ENCODE measurements at places on chromosomes 7 and 10.

DNA sequence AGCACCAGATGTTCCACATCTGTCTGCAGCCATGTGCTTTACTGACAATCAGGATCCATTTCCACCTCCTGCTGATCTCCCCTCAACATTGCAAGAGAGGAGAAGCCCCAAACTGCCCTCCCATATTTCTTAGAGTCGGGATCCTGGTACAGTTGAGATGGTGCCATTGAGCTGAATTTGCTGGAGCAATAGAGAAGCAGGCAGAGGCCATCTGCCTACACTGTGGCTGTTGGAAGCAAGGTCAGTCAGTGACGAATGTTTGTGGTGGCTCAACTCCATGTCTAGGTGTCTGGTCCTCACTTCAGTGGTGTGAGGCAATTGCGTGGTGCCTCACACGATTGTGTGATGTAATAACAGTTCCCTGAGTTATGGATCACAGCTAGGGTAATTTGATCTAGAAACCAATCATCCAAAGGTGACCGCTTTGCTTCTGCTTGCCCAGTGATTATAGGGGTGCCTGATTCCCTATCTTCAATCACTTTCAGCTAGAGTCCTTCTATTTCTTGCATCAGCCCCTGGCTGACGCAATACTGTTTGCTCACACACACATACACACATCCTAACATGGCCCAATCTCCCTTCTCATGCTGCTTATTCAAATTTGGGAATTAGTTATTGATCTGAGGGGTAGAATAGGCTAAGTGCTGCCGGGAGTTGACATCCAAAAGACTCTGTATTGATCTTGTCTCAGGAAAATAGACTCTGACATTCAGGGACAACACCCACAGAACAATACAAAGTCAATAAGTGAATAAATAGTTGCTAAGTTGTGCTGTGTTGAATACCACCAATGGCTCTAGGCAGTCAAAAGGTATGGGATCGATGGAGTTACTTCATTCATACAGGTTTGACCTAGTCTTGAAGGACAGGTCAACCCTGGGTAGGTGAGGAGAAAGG is 46.1 kb upstream of the SLC35B4 start:
- no peak for DNase-seq

DNA sequence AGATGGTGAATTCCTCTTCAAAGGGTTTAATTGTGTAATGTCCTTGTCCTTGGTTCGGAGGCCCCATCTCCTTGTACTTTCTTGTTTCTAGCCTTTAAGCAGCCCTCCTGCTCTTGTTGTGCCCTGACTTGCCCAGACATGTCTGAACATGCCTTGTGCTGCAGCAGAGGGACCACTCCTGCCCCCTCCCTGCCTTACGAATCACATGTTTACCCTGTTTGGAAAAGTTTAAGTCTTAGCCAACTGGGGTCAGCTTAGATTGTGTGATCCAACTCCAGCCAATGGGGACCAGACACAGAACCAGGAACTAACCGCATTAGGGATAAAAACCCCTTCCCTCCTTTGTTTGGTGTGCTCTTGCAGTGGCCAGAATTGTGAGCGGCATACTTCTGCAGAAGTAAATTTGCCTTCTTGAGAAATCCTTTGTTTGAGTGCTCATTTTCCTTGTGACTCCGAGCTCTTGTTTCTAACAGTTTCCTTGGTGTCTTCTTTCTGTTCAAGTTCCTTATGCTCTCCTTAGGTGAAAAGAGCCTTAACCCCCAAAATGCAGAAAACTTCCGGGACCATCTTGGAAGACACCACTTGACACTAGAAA is 29.4 kb downstream of the CLRN3 start:
- no peak for DNase-seq

GRCh38 chr10:131652438-131653139 is 248.2 kb upstream of the PPP2R2D start:
- no peak for DNase-seq

GRCh38 chr7:21507627-21508343 is 35.1 kb upstream of the DNAH11 start:
- no peak for DNase-seq

DNA sequence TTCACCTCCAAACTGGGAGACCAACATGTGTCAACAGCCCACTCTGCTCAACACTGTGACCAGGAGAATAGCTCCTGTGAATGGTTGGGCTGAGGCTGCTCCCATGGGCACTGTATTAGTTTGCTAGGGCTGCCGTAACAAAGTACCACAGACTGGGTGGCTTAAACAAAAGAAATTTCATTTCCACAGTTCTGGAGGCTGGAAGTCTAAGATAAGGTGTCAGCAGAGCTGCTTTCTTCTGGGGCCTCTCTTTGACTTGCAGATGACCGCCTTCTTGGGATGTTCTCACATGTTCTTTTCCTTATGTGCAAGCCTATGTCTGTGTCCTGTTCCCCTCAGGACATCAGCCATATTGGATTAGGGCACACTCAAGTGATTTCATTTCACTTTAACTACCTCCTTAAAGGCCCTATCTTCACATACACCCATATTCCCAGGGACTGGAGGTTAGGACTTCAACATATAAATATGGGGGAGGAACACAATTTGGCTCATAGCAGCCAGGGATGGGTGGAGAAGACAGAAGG is 90.3 kb downstream of the CPED1 start:
- no peak for DNase-seq

GRCh38 chr7:94297397-94297838 is 97.3 kb upstream of the COL1A2 start:
- no peak for DNase-seq

DNA sequence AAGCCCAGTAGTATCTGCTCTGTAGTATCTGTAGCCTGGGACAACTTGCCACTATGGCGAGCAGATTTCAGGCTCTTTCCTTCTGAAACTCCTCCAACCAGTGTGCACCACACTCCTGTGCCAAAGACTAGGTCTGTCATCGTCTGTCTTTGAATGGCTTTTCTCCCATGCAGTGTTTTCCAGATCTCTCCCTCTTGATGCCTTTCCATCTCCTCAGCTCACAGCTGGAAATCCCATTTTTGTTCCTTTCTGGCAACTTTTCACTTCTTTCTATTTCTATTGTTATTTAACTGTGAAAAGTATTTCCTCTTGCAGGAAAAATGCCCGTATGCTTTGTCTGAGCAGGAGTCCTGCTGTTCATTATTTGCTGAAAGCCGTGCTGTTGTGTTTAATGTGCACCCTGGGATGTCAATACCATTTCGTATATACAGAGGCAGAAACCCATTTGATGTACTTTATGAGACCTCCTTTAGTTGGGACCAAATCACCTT is 373.7 kb downstream of the PHTF2 start:
- no peak for DNase-seq

DNA sequence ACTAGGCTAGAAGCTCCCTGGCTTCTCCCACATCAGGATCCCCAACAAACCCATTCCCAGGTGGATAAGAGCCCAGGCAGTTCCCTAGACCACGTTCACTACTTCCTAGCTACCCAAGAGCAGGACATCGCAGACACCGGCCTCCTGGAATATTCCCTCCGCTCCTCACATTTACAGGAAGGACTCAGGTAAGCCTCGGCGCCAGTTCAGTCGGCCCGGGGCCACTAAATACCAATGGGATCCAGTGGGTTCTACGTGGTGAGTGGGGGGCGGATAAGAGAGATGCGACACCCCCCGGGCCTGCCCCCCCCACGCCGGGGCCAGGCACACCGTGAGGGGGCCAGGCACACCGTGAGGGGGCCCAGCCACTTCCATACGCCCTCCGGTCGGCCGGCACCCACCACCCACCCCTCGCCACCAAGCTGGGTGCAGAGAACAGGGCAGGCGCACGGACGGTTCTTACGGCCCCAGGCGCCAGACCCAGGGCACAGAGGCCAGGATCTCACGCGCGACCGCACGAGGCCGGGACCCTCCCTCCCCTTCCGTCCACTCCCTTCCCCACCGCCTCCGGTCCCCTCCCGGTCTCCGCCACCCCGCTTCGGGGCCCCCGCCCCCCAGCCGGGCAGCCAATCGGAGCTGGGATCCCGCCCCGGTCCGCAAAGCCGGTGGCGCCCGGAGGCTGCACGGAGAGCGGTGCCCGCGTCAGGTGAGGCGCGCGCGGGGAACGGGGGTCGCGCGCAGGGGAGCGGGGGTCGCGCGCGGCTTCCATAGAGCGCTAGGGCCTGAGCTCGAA is at the start of gene BLVRA:
BLVRA (plus strand) TSS at position 652 of the 793 bp plus-strand sequence. CDS start 12,479 bp downstream, outside the sequence.
- DNase-seq, result peak; percentile 30

- no peak for DNase-seq
These were observed 56.6 kb upstream of the PDE1C start for GRCh38 chr7:32126843-32127242.

- DNase-seq, result no peak
These were observed 29.0 kb upstream of the HSPA12A start for GRCh38 chr10:116771101-116771958.

DNA sequence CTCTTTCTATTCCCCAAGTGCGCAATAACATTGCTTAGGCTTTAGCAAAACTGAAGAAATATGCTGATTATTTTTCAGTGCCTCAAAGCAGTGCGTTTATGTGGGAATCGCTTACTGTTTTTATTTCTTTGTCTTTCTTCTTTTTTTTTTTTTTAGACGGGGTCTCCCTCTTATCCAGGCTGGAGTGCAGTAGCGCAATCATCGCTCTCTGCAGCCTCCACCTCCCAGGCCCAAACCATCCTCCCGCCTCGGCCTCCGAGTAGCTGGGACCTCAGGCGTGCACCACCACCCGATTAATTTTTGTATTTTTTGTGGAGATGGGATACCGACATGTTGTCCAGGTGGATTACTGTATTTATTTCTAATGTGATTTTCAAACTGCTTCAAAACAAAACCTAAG is 1.2 kb downstream of the DENND10 start:
- DNase-seq, result no peak

GRCh38 chr7:112134039-112134438 is 72.2 kb downstream of the DOCK4 start:
- DNase-seq, result no peak

DNA sequence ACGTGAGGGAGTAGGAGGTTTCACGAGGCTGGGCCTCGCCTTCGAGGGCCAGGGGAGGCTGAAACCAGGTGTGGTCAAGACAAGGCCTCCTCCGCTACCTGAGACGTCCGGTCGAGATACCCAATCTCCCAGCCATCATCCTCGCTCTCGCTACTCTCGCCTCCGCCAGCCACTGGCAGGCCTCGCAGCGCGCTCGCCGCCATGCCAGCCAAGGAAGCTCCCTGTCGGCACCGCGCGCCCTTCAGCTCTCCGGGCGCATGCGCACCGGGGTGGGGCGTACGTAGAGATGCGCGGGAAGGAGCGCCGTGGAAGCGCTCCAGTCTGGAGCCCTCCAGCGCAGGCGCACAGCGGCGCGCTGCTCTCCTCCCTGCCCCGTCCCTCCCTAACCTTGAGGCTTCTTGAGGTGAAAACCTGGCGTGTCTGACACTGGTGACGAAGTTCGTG is at the start of gene ASZ1:
ASZ1 (minus strand) TSS at position 236 of the 444 bp plus-strand sequence; CDS start at position 203, 33 bp downstream.
- DNase-seq, result no peak

DNA sequence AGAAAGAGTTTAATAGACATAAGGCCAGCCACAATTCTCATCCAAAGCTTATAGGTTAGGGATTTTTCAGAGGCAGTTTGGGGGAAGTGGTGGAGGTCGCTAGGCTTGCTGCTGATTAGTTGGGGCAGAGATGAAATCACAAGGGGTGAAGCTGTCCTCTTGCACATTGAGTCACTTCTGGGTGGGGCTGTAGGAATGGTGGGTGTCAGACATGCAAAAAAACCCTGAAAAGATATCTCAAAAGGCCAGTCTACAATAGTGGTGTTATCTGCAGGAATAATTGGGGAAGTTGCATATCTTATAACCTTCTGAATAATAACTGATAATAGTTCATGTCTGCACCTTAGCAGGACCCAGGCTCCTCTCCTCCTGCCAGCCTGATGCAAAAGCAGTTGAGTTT is 2.1 kb downstream of the FAM24B start:
- DNase-seq, result no peak

GRCh38 chr7:157318015-157318706 is 18.6 kb upstream of the DNAJB6 start:
- no peak for DNase-seq

- no peak for DNase-seq
These were observed 115.7 kb downstream of the MTPAP start for GRCh38 chr10:30233186-30233959.

GRCh38 chr7:7177044-7177517 is 5.3 kb upstream of the C1GALT1 start:
- no peak for DNase-seq

DNA sequence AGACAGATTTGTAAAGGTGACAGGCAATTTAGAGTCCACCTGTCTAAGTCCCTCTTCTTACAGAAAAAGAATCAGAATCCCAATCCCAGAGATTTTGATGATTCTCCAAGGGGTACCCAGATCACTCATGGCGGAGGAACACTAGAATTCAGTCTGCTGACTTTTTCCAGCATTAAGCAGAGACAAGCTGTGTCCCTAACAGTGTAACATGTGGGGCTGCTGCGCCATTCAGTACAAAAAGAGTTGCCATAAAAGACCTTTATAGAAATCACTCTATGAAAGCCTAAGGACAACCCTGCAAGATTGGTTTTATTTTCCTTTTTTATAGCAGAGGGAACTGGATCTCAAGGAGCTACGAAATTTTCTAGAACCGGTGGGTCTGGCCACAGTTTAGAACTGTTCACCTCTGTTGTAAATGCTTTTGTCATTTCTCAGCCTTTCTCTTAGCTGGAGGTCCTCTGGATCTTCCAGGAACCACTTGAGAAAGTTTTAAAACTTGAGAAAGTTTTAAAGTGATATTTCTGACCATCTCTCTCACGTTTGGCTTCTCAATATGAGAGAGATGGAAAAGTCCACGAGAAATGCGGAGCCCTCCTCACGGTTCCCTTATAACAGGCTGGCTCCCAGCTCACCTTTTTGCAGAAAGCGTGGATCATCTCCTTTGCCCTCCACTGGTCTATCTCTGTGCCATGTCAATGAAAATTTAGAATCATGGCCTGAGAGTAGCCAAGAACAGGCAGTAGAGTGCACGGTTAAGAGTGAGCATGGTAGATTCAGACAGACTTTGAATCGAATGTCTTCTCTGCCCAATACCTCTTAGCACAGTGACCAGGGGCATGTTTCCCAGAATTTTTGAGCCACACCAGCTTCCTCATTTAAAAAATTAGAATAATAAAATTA is 826 bp downstream of the GIMAP7 start:
- DNase-seq, result no peak

DNA sequence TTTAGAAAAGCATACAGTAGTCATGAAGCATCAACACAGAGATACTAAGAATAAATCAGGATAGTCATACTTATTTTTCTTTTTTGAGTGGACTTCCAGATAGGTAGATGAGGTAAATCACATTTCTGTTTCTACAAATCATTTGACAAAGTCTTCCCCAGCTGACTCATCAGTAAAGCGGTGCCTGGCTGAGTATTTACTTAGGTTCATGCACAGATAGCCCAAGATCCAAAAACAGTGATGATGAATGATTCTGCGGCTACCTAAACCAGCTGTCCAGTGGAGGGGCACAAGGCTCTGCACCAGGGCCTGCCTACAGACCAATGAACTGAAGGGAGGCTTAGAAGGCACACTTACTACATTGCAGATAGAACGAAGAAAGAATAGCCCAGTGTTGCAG is 113.1 kb downstream of the PARP12 start:
- no peak for DNase-seq

DNA sequence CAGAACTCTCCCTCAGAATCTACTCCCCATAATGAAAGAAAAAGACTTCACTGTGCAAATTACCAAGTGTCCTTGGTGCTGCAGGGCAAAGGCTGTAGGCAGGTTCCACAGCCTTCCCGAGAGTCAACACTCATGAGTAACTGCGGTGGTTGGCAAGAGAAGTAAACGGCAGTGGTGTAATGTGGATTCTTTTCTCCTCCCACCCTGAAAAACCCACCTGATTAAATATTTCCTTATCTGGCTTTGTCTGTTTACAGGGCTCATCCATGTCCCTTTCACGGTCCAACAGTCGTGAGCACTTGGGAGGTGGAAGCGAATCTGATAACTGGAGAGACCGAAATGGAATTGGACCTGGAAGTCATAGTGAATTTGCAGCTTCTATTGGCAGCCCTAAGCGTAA is 300.9 kb downstream of the BICC1 start:
- DNase-seq, result no peak
